ENCODE measurements at places on chromosomes 3 and 15.

- DNase-seq, result no peak
- peaks cover 17% of the 10 kb centered on the region for H3K4me1 ChIP-seq
- no peaks in the 10 kb centered on the region for H3K36me3 ChIP-seq
- no peaks in the 10 kb centered on the region for H3K27me3 ChIP-seq
- H3K4me3 ChIP-seq, result no peak overlapping the region
Observed at GRCh38 chr3:9088441-9089353, 125.4 kb upstream of the RAD18 start.

DNA sequence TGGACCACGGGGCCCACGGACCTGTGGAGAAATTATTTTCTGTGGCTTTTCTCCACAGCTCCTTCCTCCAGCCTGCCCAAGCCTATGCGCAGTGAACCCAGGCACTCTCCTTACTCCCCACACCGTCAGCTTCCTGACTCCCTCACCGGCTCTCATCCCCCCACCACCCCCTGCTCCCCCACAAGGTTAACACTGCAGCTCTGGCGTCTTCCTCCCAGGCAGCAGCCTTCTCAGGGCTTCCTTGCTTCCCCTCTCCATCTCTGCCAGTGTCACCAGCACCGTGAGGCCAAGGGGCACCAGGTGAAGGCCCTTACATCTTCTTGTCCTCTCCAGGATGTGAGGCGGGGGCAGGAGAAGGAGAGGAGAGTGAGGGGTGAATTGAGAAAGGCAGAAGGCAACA is 168.3 kb upstream of the TLE3 start:
- no peak for DNase-seq
- peaks cover 84% of the 10 kb centered on the region for H3K4me1 ChIP-seq

- H3K4me3 ChIP-seq, result no peak overlapping the region
- no peaks in the 10 kb centered on the region for H3K36me3 ChIP-seq
- DNase-seq, result no peak
- H3K27ac ChIP-seq, result no peak overlapping the region
- no peaks in the 10 kb centered on the region for H3K27me3 ChIP-seq
Observed at GRCh38 chr15:59609730-59610712, 1.6 kb upstream of the GCNT3 start.

DNA sequence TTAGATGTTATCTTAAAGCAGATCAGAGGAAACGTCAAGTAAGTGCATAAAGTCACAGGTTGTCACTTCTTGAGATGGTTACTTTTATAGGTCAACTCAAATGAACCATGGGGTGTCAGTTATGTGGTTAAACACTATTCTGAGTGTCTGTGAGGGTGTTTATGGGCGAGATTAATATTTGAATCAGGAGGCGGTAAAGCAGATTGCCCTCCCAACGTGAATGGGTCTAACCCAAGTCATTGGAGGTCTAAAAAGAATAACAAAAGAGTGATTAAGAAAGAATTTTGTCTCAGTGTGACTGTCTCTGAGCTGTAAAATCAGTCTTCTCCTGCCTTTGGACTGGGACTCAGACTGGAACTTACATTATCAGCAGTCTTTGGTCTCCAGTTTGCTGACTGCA is 977.5 kb downstream of the NAALADL2 start:
- no peak overlapping the region for H3K27ac ChIP-seq
- H3K4me3 ChIP-seq, result no peak overlapping the region
- H3K36me3 ChIP-seq, result no peaks in the 10 kb centered on the region
- no peak for DNase-seq
- no peaks in the 10 kb centered on the region for H3K27me3 ChIP-seq
- no peaks in the 10 kb centered on the region for H3K4me1 ChIP-seq

DNA sequence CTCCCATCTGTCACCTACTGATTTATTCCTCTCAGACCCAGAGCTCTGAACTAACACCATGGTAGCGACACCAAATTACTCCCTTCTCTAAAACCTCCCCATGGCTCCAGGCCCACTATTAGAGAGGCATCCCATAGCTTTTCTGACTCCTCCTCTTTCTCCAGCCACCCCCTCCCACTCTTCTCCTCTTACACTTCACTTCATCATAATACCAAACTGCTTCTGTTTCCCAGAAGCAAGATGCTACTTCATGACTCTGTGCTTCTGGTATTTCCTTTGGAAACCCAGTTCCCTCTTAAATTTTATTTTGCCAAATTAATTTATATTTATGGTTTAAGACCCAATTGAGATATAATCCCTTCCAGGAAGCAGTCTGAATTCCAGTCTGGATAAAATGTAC is 465.1 kb upstream of the PDZRN3 start:
- no peaks in the 10 kb centered on the region for H3K4me1 ChIP-seq
- peaks cover 6% of the 10 kb centered on the region for H3K27me3 ChIP-seq
- H3K27ac ChIP-seq, result no peak overlapping the region
- DNase-seq, result no peak
- no peaks in the 10 kb centered on the region for H3K36me3 ChIP-seq

- no peaks in the 10 kb centered on the region for H3K4me1 ChIP-seq
- H3K4me3 ChIP-seq, result no peak overlapping the region
- no peak overlapping the region for H3K27ac ChIP-seq
- H3K36me3 ChIP-seq, result peaks cover 30% of the 10 kb centered on the region
- no peaks in the 10 kb centered on the region for H3K27me3 ChIP-seq
- DNase-seq, result no peak
Observed at GRCh38 chr15:84681831-84682230, 23.8 kb upstream of the NMB start.

DNA sequence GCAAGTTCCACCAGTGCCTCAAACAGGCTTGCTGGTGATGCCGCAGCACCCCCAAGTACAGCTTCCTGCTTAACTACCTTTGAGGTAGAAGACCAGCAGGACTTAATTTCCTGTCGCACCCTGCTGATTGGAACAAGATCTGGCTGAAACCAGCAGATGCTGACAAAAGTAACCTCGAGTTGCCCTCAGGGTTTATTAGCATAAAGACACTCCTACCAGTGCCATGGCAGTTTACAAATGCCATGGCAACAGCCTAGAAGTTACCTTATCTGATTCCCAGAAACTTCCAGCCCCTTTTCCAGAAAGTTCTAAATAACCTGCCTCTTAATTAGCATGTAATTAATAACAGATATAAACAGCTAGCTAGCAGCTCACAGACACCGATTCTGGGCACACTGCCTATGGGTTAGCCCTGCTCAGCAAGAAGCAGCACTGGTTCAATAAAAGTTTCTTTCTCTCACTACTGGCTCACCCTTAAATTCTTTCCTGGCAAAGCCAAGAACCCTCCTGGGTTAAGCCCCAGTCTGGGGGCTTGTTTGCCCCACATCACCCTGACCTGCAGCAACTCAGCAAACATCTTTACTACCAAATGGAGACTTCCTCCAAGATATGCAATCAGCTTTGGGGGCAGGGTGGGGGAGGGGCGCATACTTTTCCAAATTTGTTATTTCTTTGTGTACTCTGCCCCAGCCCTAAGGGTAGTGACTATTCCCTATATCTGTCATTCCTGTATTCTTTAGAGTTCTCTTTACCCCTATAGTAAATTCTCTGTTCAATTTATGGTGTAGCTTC is 54.2 kb downstream of the MAP4 start:
- H3K27me3 ChIP-seq, result no peaks in the 10 kb centered on the region
- H3K4me1 ChIP-seq, result peaks cover 25% of the 10 kb centered on the region
- peaks cover 12% of the 10 kb centered on the region for H3K36me3 ChIP-seq

All from heart left ventricle (tissue), 16 donors.